ENCODE measurements at places on chromosomes 13 and 19.
A peak's percentile ranks its signal among the peaks of the same experiment; 100 is the strongest.

DNA sequence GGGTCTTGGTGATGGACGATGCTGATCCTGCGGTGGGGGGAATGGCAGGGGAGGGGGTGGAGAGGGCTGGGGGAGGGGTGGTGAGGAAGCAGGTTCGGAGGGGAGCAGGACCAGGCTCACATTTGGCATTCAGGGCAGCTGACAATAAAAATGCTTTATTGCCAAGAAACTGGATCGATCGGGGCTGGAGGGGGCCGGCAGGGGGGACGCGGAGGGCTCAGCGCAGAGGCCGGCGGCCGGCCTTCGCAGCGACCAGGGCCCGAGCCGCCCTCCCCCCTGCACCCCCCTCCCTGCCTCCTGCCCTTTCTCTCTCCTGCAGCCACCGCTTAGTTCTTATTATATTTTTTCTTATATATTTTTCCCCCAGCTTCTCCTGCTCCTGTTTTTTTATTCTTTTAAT, 18.1 kb upstream of the POU2F2 start:
- DNase-seq, result peak; percentile 57

GRCh38 chr19:7460562-7460966, 28.3 kb downstream of the PEX11G start:
- DNase-seq, result no peak

DNA sequence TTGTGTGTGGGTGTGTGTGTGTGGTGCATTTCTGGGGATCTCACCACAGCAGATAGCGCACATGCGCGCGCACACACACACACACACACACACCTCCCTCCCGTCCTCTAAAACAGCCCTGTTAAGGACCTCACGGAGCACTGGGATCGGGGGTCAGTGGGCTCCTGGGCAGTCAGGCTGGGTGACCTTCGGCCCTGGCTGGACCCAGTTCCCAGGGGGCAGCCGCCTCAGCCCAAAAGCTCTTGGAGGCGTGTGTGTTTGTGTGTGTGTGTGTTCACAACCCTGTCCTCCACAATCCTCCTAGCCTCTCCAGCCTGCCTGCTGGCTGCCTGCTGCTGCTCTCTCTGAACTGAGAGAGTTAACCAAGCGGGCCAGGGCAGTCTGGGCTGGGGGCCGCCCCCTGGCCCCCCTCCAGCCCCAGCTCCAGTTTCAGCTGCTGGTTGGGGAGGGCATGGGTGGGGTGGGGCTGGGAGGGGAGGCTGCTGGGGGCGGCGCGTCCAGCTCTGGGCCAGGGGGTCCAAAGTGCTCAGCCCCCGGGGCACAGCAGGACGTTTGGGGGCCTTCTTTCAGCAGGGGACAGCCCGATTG, at the start of gene FXYD1:
Gene FXYD1 (plus strand): TSS at position 520 of the 588 bp plus-strand sequence. CDS start 1,256 bp downstream, outside the sequence.
- no peak for DNase-seq

GRCh38 chr13:37390735-37391134, 207.8 kb downstream of the POSTN start:
- no peak for DNase-seq

- DNase-seq, result no peak
These were observed 661.3 kb upstream of the KLF12 start for GRCh38 chr13:74795526-74795925.

GRCh38 chr19:47699360-47699917, 13.8 kb upstream of the EHD2 start:
- DNase-seq, result peak; percentile 78

DNA sequence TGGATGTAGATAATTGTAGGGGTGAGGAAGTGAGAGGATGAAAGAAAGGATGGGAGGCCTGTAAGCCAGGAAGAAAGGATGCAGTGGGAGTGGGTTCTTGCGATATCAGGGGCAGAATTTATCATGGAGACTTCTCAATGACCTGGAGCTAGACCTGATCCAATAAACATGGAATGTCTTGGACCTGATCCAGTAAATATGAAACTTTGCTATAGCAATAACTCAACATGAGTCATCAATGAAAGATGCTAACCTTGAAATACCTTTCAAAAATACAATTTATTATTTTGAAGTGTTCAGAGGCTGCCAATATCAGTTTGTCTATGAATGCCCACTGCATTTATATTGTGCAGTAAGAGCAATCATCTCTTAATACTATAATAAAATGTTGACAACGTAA, 279.5 kb downstream of the POU4F1 start:
- no peak for DNase-seq

DNA sequence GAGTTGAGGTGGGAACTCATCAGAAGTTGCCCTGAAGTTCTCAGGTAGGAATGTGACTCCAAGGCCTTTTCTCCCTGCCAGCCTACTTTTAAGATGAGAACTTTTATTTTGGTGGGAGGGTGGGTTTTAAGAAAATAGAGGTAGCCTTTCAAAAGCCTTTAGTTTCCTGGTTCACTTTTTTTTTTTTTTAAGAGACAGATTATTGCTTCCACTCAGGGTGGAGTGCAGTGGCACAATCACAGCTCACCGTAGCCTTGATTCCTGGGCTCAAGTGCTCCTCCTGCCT, 3.0 kb downstream of the C19orf67 start:
- no peak for DNase-seq

DNA sequence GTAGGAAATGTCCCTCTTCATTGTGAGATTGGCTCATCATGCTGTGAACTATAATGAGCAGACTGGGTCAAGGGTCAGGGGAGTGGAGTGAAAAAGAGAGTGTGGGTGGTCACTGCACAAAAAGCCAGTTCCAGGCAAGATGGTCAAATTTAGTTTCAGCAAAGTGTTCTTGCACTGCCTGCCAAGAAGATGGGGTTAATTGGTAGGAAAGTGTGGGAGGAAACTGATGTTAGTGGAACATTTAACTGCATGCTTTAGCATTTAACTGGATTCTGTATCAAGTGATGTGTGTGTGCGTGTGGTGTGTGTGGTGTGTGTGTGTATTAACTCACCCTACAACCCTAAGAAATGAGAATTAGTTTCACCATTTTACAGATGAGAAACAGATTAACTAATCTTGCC, 131.6 kb downstream of the COG6 start:
- no peak for DNase-seq

GRCh38 chr19:3698386-3698950, 1.8 kb downstream of the PIP5K1C start:
- DNase-seq, result no peak

DNA sequence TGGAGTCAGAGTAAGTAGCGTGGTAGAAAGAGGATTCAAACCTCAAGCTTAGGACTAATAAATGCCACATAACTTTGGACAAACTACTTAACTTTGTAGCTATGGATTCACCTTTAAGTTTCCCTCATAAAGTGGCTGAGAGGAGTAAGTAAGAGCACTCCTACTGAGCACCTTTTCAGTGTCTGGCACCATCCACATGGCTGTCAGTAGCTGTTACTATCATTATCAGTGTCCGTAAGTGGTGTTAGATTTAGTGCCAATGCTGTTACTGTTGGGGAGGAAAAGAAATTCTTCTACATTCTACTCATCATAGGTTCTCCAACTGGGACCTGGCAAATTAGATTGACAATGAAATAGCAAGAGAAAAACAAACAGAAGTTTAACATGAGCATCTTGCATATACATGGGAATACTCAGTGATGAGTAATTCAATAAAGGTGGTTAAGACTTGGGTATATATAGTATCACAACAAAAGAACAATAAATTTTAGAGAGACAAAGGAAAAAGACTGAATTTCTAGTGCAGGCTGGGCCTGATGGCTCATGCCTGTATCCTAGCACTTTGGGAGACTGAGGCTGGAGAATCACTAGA, 165.6 kb upstream of the NBEA start:
- no peak for DNase-seq

DNA sequence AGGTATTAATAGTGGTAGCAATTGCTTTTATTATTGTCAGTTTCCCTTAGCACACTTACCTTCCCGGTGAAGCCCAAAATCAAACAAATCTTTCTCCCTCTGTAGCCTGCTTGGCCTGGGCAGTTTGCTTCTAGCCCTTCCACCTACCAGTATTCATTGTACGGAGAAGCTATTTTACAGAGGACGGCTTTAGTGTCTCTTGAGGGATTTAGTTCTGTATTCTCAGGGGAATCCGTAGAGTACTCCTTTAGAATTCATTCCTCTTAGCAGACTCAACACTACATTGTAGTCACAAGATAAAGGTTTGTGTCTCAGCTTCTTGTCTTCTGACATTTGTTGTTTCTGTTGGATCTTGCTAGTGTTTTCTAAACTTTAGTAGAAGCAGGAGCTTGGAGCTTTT, 24.1 kb upstream of the WTIP start:
- DNase-seq, result no peak

GRCh38 chr13:113576597-113576996, 8.0 kb upstream of the TFDP1 start:
- DNase-seq, result no peak

- DNase-seq, result no peak
These were observed 38.2 kb downstream of the MTMR6 start for GRCh38 chr13:25249001-25249543.

- peak; percentile 26 for DNase-seq
These were observed 141.2 kb upstream of the KLHL1 start for GRCh38 chr13:70249332-70250064.

DNA sequence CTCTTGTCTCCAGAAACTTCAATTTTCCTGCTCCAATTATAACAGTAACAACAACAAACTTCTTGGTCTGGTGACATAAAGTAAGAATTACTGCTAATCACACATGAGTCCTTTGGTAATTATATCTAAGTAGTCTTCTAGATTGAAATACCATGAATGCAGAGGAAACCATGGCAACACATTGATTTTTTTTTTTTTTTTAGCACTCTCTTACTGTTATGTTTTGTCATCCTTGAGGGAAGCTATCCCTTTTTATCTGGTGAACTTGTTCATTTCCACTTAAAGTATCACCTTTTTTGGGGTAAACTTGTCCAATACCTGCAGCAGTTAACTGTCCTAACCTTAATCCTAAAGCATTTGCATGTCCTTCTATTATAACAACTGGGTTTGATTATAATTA, 256.3 kb downstream of the B3GLCT start:
- DNase-seq, result no peak

- DNase-seq, result no peak
These were observed 591.7 kb downstream of the GPC6 start for GRCh38 chr13:93818345-93818744.

- no peak for DNase-seq
These were observed 97.6 kb upstream of the DACH1 start for GRCh38 chr13:71964491-71965100.

GRCh38 chr19:8042900-8043299, 9.7 kb upstream of the CCL25 start:
- DNase-seq, result no peak
